Activated naive CD8-positive, alpha-beta T cell treated with anti-CD3 and anti-CD28 coated beads, Interleukin-2, amount 10 ng/mL, durations not matched to agents 7 days and 5 days (primary cell): ENCODE measurements at places on chromosomes 3 and 15. TPM values are rescaled to one million over a fixed set of nuclear protein-coding genes. Genes with fewer than 3 reads are reported as not detected.

DNA sequence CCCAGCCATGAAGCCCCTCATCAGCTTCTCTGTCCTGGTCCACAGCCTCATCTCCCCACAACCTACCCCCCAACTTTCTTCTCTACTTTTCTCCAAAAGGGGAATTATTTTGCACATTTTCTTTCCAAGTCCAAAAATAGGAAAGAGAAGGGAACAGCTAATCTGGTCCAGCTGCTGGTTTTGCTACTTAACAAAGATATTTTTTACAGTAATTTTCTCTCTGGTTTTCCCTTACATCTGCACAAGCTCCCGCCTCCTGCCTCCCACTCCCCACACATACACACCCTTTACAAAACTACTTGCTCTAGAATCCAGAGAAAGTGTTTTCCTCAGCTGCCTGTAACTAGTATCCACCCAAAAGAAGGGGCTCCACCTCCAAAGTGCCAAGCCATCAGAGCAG is 177.2 kb downstream of the POLR2M start:
- H3K4me1 ChIP-seq, result no peaks in the 10 kb centered on the region
- DNase-seq, result no peak
- no peak overlapping the region for H3K27ac ChIP-seq
- H3K36me3 ChIP-seq, result no peaks in the 10 kb centered on the region
- H3K4me3 ChIP-seq, result no peak overlapping the region

- H3K27me3 ChIP-seq, result no peaks in the 10 kb centered on the region
- H3K36me3 ChIP-seq, result peaks cover 11% of the 10 kb centered on the region
- peak overlapping the region; percentile 65 for H3K4me3 ChIP-seq
- H3K4me1 ChIP-seq, result peaks cover 64% of the 10 kb centered on the region
Measured at GRCh38 chr15:101193806-101194545, 57.9 kb downstream of the CHSY1 start.

- H3K4me3 ChIP-seq, result no peak overlapping the region
- H3K27ac ChIP-seq, result no peak overlapping the region
- no peak for DNase-seq
Measured at GRCh38 chr3:22861426-22861825, 341.7 kb upstream of the UBE2E2 start.

DNA sequence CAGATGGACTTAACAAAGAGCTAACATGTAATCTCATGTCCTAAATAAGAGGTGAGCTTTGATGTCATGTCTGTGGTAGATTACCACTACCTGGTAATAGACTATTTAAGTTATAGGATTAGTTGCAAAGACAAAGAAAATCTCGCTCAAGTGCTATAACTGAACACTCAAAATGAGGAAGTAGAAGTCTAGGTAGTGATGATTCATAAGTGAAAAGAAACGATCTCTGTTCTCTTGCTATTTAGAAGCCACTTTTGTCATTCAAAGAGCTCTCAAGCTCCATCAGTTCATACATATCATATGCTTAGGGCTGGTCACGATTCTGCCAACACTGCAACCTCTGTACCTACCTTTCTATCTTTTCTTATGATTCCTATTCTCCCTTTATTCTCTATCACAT is 110.9 kb downstream of the EDEM1 start:
- no peak for DNase-seq
- H3K27me3 ChIP-seq, result no peaks in the 10 kb centered on the region
- H3K4me1 ChIP-seq, result peaks cover 2% of the 10 kb centered on the region
- no peak overlapping the region for H3K27ac ChIP-seq

- H3K36me3 ChIP-seq, result no peaks in the 10 kb centered on the region
- H3K4me1 ChIP-seq, result no peaks in the 10 kb centered on the region
- no peak for DNase-seq
- peaks cover 12% of the 10 kb centered on the region for H3K27me3 ChIP-seq
Measured at GRCh38 chr3:72282918-72283317, 498.0 kb upstream of the PROK2 start.

- H3K27me3 ChIP-seq, result no peaks in the 10 kb centered on the region
- no peak overlapping the region for H3K4me3 ChIP-seq
- DNase-seq, result peak; percentile 57
- peaks cover 12% of the 10 kb centered on the region for H3K4me1 ChIP-seq
- H3K27ac ChIP-seq, result peak overlapping the region; percentile 24
- H3K36me3 ChIP-seq, result peaks cover 3% of the 10 kb centered on the region
Measured at GRCh38 chr3:38004415-38005075, 14.0 kb downstream of the VILL start.

- H3K36me3 ChIP-seq, result no peaks in the 10 kb centered on the region
- DNase-seq, result no peak
- no peak overlapping the region for H3K27ac ChIP-seq
- no peak overlapping the region for H3K4me3 ChIP-seq
- no peaks in the 10 kb centered on the region for H3K4me1 ChIP-seq
Measured at GRCh38 chr15:38954090-38954489, 389.5 kb upstream of the RASGRP1 start.

- H3K4me1 ChIP-seq, result peaks cover 1% of the 10 kb centered on the region
- no peaks in the 10 kb centered on the region for H3K27me3 ChIP-seq
- no peak overlapping the region for H3K4me3 ChIP-seq
Measured at GRCh38 chr15:57098896-57099295, 180.5 kb downstream of the TCF12 start.

- peaks cover 6% of the 10 kb centered on the region for H3K27me3 ChIP-seq
- H3K4me1 ChIP-seq, result no peaks in the 10 kb centered on the region
- DNase-seq, result no peak
- no peaks in the 10 kb centered on the region for H3K36me3 ChIP-seq
- no peak overlapping the region for H3K4me3 ChIP-seq
Measured at GRCh38 chr3:125436921-125437320, 61.8 kb upstream of the ZNF148 start.

- no peak for DNase-seq
- H3K4me1 ChIP-seq, result no peaks in the 10 kb centered on the region
- peaks cover 3% of the 10 kb centered on the region for H3K27me3 ChIP-seq
- H3K36me3 ChIP-seq, result no peaks in the 10 kb centered on the region
- H3K27ac ChIP-seq, result no peak overlapping the region
Measured at GRCh38 chr15:81880833-81881232, 165.0 kb downstream of the MEX3B start.

DNA sequence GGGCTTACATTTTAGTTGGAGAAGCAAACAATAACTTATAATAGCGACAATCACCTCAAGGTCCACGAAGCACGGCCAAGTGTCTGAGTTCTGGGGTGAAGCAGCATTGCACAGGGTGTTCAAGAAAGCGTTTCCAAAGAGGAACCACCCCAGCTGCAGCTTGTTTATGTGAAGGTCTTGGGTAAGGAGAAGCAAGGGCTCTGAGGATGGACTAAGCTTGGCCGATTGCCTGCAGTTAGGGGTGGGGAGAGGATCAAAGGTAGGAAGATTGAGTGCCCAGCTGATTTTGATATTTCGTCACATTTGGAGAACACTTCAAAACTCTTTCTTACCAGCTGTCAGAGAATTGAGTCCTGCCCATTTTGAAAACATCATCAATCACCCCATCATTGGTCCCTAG is 321.6 kb upstream of the DNAJC19 start:
- DNase-seq, result no peak
- H3K4me3 ChIP-seq, result no peak overlapping the region
- no peaks in the 10 kb centered on the region for H3K4me1 ChIP-seq
- no peak overlapping the region for H3K27ac ChIP-seq

GRCh38 chr3:33915796-33916546 is 117.5 kb downstream of the PDCD6IP start:
- peaks cover 5% of the 10 kb centered on the region for H3K27me3 ChIP-seq
- H3K36me3 ChIP-seq, result no peaks in the 10 kb centered on the region
- no peak for DNase-seq
- no peaks in the 10 kb centered on the region for H3K4me1 ChIP-seq
- no peak overlapping the region for H3K27ac ChIP-seq
- H3K4me3 ChIP-seq, result no peak overlapping the region

DNA sequence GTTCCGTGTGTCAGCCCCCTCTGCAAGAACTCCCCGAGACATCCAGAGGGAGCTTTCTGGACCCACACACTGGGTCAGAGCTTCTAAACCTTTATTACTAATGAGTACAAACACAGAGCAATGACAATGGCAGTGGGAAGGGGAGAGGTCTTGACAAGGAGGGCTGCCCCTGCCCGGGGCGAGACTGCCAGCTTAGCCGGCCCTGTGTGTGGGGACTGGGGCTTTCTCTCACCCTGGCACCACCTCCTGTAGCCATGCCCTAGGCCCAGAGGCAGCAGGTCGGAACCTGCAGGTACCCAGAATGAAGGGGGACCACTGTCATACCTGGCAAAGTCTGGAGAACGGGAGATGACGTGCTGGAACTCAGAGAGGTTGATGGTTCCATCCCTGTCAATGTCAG is 3.1 kb downstream of the CIB1 start:
- H3K4me1 ChIP-seq, result peaks cover 38% of the 10 kb centered on the region
- no peak for DNase-seq
- H3K27ac ChIP-seq, result peak overlapping the region; percentile 91
- H3K27me3 ChIP-seq, result no peaks in the 10 kb centered on the region

DNA sequence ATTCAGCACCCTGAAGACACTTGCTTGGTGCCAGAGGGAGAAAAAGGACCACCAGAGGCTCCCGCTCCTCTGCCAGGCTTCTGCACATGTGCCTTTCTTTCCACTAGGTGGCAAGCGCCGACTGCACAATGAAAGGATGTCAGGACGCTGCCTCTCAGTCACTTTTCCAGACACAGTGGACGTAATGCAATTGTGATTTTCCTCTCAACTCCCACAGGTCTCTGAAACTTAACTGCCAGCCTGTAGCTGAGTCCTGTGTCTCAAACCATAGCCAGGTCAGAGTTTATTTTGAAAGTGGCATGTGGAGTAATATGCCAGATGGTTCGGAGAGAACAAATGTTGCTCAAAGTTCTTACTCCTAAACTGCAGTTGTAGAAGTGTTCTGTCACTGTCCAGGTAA is 162.9 kb downstream of the ITPR1 start:
- H3K36me3 ChIP-seq, result peaks cover 34% of the 10 kb centered on the region
- DNase-seq, result no peak
- H3K27ac ChIP-seq, result no peak overlapping the region
- no peaks in the 10 kb centered on the region for H3K27me3 ChIP-seq

DNA sequence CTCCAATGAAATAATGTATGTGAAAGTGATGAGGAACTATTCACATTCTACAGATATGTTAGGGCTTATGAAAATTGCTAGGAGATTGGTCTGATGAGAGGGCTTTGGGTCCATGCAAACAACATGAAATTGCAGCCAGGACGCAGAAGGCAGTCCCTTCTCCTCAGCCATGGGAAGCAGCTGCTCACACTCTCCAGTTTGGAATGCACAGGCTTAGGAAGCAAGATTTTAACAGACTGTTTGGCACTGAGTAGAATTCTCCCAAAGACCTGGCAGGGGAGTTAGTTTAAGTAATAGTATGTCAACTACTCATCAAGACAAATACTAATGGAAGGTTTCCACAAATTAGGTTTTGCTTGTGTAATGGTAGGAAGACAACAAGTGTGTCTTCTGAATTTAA is 500.7 kb upstream of the ARRDC4 start:
- no peak overlapping the region for H3K4me3 ChIP-seq
- no peaks in the 10 kb centered on the region for H3K27me3 ChIP-seq
- H3K4me1 ChIP-seq, result no peaks in the 10 kb centered on the region
- no peaks in the 10 kb centered on the region for H3K36me3 ChIP-seq
- DNase-seq, result no peak

The EFHB gene
- total RNA-seq, result not detected

The CD96 gene
- total RNA-seq, result 379 TPM

The EXD1 gene
- not detected for total RNA-seq

The DCBLD2 gene
- total RNA-seq, result 0.82 TPM

The GOLGA6A gene
- total RNA-seq, result 0.40 TPM

The CHRD gene
- not detected for total RNA-seq

The HRH1 gene
- total RNA-seq, result 0.45 TPM

The MUSTN1 gene
- total RNA-seq, result 1.9 TPM

The SLC12A1 gene
- total RNA-seq, result not detected
